Effector CD4-positive, alpha-beta T cell (primary cell): ENCODE measurements at places on chromosomes 7 and 10.
A peak's percentile ranks its signal among the peaks of the same experiment; 100 is the strongest.

- no peak for DNase-seq
Observed at GRCh38 chr10:100383251-100383650, 36.2 kb downstream of the SCD start.

GRCh38 chr7:151366880-151367222 is 25.2 kb downstream of the NUB1 start:
- no peak for DNase-seq

GRCh38 chr10:59563531-59563930 is 146.1 kb downstream of the SLC16A9 start:
- DNase-seq: no peak

GRCh38 chr7:84149573-84149972 is 45.0 kb downstream of the SEMA3A start:
- DNase-seq: no peak

DNA sequence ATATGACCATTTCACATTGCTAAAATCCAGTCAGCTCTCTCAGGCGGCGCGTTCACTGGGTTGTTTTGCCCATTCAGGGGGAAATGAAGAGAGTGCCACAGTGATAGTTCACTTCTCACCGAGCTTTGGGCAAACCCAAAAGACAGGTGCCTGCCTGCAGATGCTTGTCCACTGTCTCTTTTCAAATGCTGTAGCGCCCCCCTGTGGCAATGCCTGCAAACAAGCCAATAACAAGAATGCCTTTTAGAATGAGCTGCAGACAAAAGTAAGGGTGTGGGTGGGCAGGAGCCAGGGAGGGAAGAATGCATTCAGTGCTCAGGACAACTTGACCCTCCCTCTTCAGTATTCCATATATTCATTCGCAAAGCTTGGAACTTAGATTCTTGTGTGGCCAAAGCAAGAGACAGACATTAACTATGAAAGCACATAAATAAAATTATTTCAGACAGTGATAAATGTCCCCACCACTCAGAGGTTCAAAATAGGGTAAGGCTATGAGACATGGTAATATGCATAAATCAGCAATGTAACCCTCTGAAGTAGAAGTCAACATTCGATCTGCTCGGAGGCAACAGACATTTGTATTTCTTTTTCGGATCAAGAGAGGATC is 86.9 kb downstream of the JAZF1 start:
- peak; percentile 14 for DNase-seq

- no peak for DNase-seq
Observed at GRCh38 chr10:133139551-133140065, 20.4 kb upstream of the KNDC1 start.

GRCh38 chr10:76550806-76551205 is 1086.8 kb downstream of the KCNMA1 start:
- no peak for DNase-seq

DNA sequence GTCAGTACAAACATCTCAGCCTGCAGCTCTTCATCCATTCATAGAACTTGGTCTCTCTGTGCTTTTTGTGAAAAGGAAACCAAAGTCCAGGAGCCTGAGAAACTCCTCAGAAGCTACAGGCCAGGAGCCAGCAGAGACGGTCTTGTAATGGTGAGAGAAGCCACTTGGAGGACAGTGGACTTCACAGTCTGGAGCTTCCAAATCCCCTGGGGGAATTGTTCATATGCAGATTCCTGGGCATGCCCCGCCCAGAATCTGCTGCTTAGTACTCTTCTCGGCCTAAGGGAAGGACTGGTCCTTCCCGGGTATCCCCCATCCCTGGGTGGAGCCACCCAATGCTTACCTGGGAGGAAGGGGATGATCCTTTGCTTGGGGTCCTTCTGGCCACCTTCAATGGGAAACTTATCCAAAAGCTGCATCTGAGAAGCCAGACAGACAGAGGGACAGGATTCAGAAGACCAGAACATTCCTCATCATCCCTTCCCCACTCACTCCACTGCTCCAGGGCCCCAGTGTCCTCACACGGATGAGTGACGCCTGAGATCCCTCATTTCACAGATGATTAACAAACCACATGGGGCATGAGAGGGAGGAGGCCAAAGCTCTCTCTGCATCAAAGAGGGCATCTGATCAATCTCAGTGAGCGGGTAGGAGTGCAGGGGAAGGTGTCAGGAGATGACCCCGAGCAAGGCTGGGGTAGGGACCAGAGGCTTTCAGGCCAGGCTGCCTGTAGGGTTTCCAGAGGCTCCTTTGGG is 88.4 kb downstream of the SH3PXD2A start:
- no peak for DNase-seq

GRCh38 chr10:27138277-27138676 is 15.9 kb downstream of the YME1L1 start:
- no peak for DNase-seq

DNA sequence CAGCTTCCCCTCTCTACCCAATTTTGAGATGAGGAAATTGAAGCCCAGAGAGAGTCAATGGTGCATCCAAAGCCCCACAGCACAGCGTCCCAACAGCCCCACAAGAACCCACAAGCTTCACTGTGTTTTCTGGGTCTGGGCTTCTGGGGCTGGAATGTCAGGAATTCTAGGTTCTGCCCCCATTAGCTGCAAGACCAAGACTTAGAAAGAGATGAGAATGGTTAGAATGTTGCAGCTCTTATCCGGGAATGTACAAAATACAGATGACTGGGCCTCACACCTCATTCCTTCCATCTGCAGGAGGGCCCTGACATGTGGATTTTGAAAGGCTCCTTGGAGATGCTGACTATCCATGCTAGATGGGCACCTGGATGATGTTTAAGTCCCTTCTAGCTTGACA is 6.0 kb upstream of the SGPL1 start:
- no peak for DNase-seq

DNA sequence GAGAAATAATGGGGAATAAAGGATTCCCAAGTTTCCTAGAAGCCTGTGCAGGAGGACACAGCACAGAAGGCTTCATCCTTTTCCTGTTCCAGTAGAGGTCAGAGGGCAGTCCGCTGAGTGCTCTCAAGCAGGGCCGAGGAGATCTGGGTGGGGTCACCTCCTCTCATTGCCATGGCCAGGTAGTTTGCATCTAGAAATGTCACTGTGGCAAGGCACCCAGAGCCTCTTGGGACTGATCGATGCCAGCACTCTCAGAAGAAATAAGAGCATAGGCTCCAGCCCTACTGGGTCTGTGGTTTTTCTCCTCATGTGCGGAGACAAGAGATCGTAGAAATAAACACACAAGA is 7.9 kb downstream of the NUB1 start:
- DNase-seq: no peak

- DNase-seq: no peak
Observed at GRCh38 chr10:86340176-86340990, 26.2 kb downstream of the GRID1 start.

DNA sequence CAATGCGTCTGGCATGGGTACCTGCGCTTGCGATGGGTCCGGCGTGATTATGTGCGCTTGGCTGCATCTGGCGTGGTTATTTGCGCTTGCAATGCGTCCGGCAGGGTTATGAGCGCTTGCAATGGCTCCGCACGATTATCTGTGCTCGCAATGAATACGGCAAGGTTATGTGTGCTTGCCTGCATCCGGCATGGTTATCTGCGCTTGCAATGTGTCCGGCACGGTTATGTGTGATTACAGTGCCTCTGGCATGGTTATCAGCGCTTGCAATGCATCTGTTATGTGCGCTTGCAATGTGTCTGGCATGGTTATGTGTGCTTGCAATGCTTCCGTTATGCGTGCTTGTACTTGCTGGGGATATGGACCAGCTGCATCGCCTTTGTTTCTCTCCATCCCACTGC is 37.7 kb downstream of the RBAK start:
- DNase-seq: no peak

- DNase-seq: no peak
Observed at GRCh38 chr10:52563360-52563759, 209.2 kb downstream of the MBL2 start.

- no peak for DNase-seq
Observed at GRCh38 chr7:127600885-127601284, 7.3 kb downstream of the FSCN3 start.

DNA sequence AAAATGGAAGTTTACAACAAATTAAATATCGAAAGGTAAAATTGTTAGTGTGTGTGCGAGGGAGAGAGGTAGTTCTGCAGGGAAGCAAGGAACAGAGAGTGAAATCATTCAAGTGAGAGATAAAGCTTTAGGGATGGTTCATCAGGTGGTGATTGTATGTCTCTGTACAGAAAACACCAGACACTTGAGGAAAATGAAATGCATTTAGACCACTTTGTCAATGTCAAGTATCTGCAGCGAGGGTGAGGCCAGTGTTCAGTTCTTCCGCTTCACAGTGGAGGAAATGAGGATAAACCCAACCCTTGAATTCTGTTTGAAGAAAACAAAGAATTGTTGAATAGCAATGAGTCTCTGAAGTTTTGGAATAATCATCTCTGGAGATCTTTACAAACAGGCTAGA is 14.4 kb upstream of the ITGB1 start:
- no peak for DNase-seq

GRCh38 chr7:7803715-7804178 is 85.3 kb upstream of the RPA3 start:
- DNase-seq: no peak

- DNase-seq: no peak
Observed at GRCh38 chr10:124799211-124799610, 2.4 kb upstream of the ABRAXAS2 start.

GRCh38 chr10:110317866-110318850 is 13.4 kb upstream of the SMNDC1 start:
- no peak for DNase-seq

DNA sequence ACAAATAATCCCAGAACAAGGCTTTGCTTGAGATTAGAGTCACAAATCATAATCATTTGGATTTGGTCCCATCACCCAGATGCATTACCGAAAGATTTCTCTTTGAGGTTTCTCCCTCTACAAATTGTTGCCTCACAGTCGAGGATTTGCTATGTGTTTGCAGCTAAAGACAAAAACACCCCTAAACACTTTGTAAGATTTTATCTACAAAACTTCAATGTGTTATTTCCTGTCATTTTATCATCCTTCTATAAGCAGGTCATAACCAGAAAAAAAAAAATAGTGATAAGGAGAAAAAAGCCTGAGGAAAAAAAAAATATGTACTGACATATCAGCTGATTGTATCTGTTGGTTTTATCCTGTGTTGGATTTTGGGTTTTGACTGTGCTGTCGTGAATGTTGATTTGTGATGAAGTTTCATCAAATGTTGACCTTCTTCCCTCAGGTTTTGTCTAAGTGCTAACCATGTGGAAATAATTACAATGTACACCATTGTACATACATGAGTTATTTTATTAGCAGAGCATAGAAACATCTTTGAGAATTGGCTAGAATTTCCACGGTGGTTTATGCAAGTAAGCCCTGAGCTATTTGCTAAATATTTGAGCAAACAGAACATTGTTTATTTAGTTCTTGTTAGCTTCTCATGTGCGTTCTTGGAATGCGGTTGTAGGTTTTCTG is 274.4 kb downstream of the NEBL start:
- DNase-seq: no peak

DNA sequence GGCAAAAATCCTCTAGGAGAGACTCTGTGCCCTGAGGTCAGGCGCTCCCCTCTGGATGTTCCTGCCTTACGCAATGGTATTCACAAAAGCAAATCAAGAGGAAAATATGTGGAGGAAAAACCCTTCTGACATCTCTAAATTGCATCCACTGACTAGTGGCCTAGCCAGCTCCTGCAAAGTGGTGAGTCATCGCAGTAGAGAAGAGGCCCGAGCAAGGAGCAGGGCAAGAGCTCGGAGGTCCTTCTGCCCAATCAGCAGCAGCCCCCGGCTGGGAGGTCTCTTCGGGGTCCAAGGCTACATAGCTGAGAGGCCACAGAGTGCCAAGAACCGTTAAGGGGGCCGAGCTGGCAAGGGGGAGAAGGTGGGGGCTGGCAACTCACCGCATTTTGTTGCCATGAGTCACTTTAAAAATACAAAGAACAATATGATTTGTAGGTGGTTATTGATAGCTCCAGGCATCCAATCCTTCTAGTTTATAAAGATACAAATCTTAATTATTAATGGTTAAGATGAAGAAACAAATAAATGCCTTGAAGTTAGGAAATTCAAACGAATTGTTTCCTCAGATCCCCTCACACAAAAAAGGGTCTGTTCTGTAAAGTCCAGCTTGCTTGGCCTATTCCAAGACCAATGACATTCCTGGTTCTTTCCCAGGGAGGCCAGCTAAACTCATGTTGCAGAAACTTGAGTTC is 161.6 kb downstream of the PKD1L1 start:
- DNase-seq: no peak

- no peak for DNase-seq
Observed at GRCh38 chr10:125082881-125083575, 77.3 kb downstream of the CTBP2 start.

- DNase-seq: no peak
Observed at GRCh38 chr7:146004805-146005204, 111.8 kb upstream of the CNTNAP2 start.

DNA sequence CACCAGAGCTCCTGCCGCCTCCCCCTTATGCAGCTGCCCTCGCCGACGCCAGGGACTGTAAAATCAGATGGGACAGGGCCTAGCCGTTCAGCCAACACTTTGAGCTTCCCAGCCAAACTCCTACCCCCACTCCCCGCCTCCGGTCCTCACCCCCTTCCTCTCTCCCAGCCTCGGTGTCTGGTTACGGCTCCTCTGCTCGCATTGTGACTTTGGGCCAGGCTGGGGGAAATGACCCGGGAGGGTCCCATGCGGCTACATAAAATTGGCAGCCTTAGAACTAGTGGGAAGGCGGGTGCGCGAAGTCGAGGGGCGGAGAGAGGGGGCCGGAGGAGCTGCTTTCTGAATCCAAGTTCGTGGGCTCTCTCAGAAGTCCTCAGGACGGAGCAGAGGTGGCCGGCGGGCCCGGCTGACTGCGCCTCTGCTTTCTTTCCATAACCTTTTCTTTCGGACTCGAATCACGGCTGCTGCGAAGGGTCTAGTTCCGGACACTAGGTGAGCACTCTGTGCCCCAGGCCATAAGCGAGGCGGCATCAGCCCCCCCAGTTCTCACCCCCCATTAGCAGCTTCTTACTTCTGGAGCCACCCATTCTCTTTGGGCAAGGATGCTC is at the start of gene KAZALD1:
TSS of gene KAZALD1 (plus strand) at position 366 of the 608 bp plus-strand sequence. CDS start 604 bp downstream, outside the sequence.
- no peak for DNase-seq

DNA sequence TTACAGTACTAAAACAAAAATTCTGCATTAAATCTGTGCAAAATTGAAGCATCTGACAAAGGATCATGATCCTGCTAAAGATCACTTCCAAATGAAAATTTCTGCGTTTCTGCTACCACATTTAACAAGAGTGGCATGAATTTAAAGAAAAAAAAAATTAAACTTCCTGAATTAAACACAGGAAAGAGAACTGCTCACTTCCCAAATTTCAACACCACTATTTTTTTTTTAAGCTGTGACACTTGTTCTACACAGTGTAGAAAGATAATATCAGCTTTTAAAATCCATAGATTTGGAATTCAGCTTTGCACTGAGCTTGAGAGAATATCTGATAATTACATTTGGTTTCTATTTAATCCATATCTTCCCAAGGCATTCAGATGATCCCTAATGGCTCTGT is 73.6 kb downstream of the EPC1 start:
- no peak for DNase-seq

GRCh38 chr7:98368716-98369115 is 32.2 kb downstream of the BAIAP2L1 start:
- DNase-seq: no peak

- DNase-seq: no peak
Observed at GRCh38 chr7:100655908-100656674, at the start of gene ACTL6B. Gene ACTL6B (minus strand): TSS chr7:100656448. CDS start chr7:100656354, 94 bp downstream.
